ENCODE measurements at places on chromosomes 1 and 21.
A peak's percentile ranks its signal among the peaks of the same experiment; 100 is the strongest.

DNA sequence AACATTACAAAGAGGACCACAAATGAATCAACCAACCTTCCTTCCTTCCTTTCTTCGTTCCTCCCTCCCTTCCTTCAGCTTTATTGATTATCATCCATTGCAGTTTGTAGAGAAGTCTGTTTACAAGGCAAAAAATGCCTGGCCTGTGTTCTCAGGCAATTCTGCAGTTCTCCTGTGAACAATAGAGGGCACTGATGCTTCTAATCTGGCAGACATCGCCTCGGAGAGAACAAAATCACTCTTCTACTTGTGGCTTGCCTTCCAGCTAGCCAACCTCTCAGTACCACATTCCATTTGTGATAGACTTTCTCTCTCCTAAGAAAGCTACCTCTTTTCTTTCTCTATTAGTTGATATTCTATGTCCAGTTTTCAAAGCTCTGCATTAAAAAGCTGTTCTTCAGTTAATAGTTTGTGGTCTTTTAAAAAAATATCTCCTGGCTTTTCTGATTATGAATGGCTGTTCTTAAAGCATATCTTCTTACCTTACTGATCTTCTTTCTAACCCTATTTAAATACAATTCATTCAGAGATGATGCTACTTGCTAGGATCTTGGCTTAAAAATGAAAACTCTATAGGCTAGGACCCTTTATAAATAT lies 26.9 kb upstream of the ESRRG start:
- DNase-seq = no peak

DNA sequence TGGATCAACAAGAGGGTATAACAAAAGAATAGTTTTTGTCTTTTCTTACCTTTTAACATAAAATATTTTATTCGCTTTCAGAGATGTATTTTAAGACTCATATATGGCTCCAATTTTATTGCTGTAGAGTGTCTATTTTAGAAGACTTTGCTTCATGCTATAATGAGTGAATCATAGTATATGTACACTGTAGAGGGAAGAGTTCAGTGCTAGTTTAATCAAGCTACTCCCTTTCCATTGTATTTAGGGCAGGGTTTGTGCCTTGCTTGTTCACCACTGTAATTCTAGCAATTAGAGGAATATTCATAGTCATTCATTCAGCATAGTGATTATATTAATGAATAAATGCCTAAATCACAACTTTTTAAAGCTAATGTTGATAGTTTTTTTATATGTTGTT lies 78.8 kb downstream of the CEP350 start:
- no peak for DNase-seq

DNA sequence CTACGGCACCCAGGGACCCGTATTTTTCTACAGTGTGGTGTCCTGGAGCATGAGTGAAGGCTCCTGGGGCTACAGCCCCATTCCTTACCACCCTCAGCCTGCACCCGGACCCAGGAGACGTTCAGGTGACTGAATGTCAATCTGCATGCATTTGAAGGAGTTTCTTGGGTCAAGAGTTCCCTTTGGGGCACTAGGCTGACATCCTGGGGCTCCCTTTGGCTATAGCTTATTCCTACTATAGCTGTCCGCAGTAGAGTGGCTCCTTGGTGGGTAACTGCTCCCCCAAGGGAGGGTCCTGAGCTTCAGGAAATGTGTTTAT lies 19.9 kb upstream of the LRRN2 start:
- no peak for DNase-seq

GRCh38 chr1:23424293-23425192 lies at the start of gene TCEA3:
TCEA3 (minus strand) TSS chr1:23424748; CDS start chr1:23424633, 115 bp downstream.
- DNase-seq = no peak

DNA sequence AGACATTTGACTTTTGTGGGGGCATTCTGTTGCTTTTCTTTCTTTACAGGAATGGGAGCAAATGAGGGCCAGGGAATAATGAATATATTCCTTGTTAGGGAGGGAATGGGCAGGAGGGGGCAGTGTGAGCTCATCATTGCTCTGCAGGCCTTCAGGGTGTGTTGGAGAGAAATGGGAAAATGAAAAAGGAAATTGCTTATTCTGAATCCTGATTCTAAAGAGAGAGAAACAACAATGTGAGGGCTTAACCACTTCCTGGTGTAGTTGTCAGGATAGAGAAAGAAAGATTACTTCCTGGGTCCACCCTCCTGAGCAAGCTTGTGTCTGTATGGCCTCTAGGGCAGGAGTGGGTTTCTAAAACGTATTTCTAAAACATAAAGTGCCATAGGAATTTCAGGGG lies 28.3 kb downstream of the VANGL2 start:
- DNase-seq = peak; percentile 35

- DNase-seq = no peak
Observed at GRCh38 chr1:166740668-166741276, 98.5 kb upstream of the POGK start.

DNA sequence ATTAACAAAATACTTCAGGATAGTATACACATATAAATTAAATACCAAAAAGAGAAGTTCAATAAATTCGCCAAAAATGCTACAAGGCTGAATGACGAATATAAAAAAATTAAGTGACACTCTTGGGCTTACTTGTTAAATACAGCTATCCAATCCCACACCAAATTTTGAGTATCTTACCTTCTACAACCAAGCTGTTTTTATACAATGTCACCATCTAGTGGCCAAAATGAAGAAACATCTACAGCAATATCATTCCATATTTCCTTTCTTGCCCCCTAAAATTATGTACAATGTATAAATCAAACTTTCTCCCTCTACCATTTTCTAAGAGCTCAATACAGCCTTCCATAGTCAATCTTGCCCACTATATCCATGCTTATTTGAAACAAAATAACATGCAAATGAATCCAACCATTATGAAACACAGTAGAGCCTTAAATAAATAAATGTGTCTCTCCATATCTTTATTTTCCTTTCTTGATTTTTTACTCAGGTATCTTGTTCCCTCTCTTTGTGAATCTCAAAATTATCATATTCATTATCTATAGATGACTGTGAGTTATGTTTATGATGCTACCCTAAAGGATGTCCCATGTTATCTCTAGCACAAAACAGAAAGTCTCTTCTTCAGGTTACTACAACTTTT lies 86.3 kb downstream of the ACBD6 start:
- no peak for DNase-seq

DNA sequence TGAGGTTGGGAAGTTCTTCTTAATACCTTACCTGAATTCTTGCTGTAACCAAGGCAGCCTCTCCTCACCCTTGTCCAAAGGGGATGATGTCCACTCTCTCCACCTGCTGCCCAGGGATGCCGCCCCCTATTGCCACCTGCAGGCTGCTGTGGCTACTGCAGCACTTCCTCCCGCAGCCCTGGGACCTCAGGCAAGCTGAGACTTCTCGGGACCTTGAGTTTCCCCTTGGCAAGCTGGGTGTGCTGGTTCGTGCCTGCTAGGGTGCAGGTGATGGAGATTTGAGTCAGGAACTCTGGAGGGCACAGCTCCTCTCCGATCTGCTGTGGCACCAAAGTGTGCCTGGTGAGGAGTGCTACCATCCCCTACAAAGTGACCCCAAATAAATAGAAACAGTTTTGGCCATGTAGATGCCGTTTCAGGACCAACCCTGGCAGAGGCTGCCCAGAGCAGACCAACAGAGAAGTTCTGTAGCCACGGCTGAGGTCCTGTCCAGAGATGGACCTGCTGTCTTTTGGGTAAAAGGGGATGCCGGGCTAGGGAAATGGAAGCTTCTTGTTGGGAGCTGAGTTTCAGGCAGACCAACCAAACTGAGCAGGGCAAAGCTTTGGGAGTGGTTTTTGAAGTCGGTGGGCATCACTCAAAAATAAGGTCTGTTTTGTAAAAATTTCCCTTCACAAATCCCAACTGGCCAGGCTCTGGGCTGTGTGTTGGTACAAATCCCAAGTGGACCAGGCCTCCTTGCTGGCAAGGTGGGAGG lies 31.7 kb downstream of the RUNX3 start:
- peak; percentile 35 for DNase-seq

GRCh38 chr1:74674278-74675048 lies 871 bp upstream of the ERICH3 start:
- DNase-seq = no peak

GRCh38 chr1:30895382-30895943 lies 13.1 kb downstream of the SDC3 start:
- no peak for DNase-seq

DNA sequence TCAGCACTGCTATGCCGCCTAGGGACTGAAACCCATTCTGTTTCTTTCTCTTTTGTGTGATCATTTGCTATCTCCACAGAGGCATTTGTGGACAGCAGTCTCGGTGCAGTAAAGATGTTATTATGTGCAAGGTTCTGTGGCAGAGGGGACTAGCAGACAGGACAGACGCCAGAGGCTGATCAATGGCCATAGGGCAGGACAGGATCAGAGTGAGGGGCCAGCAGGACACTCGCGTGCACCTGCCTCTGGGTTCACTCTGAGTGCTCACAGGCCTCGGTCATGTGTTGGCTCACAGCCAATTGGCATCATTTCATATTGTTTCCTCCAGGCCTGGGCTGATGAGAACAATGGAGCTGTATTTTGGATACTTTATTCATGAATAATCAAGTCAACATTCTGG lies 212.6 kb downstream of the TGFB2 start:
- DNase-seq = no peak

GRCh38 chr1:172955161-172955815 lies 95.5 kb downstream of the TNFSF18 start:
- DNase-seq = no peak

- no peak for DNase-seq
Observed at GRCh38 chr1:208024406-208024805, 113.5 kb upstream of the CD34 start.

- no peak for DNase-seq
Observed at GRCh38 chr1:21324368-21325141, 34.3 kb upstream of the ECE1 start.

DNA sequence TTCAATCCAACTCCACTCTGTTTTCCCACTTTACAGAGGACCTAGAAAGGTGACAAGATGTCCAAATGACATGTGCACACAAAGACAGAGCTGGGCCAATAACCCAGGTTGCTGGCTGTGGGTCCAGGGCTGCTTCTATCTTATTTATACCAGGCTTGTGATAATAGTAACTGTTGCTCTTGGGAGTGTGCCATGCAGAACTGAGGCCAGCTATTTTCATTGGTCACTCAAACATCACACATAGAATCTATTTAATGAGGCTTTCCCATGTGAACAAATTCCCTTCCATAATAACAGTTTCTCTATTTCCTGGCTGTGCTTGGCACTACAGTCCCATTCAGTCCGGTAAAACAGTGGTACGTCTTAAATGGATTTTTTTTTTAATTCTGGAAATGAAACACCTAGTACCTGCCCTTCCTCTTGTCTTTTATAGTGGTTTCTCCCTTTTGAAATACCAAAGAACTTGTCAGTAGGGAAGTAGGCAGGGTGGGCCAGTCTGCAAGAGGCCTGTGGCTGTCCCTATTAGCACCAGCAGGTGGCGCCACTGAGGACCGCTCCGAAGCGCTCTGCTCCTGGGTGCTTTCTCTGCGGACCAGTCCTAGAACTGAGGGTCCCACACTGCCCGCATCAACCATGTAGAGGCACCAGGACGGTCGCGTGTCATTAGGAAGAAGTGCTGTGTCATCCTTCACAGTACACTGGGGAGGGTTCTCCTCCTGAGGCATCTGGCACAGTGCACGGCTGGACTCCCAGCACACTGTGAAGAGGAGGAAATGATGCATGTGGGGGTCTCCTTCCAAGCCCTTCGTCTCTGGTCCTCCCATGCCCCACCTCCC lies 52.1 kb downstream of the GPR161 start:
- DNase-seq = peak; percentile 28

GRCh38 chr1:28031173-28031572 lies 57.2 kb downstream of the EYA3 start:
- DNase-seq = no peak

DNA sequence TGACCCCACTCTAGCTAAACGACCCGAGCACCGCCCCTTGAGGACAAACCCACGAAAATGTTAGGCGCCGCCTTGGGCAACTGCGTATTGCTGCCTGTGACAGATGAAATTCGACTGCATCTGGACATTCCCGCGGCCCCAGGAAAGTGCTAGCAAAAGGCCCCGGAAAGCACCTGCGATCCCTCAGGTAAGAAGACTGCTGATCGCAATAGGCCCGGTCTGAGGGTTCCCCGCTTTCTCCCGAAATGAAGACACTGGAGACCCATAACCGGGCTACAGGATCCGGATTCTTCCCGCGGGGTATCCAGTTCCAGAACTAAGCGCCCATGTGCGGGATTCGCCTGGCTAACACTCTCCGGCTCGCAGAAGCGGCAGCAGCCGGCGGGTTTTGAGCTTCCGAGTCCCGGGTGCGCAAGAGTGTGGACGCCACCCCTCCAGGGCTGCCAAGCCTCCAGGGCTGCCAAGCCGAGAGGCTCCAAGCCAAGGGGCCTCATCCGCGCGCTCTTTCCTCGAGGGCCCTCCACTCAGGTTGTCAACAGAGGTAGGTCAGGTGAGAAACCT lies 157.9 kb upstream of the NBPF11 start:
- DNase-seq = no peak

DNA sequence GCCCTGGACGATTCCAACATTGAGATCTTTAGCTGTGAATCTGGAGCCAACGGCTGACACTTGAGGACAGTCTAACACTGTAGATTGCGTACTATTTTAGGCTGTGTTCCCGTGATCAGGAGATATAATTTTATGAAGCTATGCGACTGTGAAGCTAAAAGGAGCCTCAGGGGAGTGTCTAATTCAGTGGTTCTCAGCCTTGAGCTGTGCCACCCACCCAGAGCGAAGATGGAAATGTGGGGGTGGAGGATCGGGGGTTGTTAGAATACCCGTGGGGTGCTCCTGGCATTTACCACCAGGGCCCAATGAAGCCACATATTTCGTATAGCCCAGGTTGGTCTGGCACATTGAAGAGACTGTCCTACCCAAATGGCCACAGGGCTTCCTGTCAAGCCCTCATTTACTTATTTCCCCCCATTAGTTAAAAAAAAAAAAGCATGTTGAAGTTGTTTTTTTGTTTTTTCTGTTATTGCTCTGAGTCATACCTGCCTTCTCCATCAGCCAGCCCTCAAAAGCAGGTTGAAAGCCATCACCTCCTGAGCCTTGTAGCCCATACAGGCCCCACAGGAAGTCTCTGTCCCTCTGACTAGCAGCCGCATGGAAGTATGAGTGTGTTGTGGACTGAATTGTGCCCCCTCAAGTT lies 141.7 kb downstream of the GALNT2 start:
- no peak for DNase-seq

- DNase-seq = peak; percentile 66
Observed at GRCh38 chr1:42944246-42944928, 14.3 kb downstream of the SLC2A1 start.

DNA sequence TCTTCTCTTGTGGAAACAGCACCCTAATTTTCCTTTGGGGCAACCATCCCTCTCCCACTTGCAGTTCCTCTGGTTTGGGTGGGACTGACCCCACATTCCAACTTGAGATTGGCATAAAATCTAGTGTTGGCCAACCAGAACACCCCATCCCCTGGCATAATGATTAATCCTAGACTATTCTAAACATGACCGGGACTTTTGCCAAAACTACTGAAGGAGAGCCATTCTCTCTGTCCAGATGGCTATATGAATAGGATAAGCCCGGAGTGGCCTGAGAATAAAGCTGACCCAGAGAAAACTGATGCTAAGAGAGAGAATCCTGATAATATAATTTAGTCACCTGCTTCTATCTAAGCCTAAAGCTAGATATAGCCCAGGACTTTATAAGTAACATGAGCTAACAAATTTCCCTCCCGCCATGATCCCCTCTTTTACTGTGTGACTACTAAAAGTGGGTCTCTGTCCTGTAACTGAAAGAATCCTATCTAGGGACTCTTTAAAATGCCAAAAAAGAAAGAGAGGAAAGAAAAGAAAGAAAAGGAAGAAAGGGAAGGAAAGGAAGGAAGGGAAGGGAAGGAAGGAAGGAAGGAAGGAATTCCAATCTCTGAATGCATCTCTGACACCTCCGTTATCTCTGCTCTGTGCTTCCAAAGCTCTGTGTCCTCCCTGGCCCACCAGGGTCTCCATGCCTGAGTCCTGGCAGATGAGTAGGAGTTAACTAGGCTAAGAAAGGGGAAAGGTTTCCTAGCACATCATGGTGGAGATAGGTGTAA lies 28.0 kb upstream of the NRDC start:
- no peak for DNase-seq

Data from GDM1 (cell line).